ENCODE measurements at places on chromosomes 6 and 20.

GRCh38 chr6:45714741-45715507 lies 300.7 kb downstream of the CLIC5 start:
- peak; percentile 76 for DNase-seq

DNA sequence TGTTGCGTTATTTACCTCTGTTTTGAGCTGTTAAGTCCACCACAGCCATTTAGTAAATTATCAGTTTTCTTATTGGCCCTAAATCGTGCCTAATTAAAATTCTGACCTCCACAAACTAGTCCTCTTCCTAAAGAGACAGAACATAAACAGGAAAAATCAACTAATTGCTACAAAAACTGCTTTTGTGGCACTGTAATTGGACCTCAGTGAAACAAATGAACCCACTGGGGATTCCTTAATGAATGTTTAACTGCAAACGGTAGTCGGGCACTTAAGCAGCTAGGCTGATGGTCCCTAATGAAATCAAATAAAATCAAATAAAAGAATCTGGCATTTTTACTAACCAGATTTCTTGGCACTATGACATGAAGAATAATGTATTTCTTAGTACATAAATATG lies 513.4 kb upstream of the SLC35B3 start:
- no peak for DNase-seq

DNA sequence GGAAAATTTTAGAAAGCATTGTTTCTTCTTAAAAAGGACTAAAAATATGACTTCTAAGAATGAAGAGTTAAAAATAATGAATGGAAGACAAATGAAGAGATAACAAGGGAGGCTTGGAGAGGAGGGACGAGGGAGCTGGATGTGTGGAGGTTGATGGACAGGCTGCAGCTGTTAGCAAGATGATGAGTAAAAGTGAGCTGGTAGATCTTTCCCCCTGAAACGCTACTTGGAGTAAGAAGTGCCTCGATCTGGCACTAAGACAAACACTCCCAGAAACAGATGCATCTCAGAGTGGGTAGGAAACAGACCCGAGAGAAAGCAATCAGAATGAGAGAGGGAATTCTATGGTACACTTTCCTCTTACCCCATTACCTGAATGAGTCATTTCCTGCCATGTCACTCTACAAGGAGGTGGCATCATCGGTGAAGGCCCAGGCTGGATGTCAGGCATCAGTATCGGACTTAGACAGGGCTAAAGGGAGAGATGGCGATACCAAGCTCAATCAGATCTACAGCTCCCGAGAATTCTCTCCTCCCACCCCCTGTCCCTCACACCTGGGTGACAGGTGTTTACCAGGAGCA lies 154.1 kb upstream of the BMP2 start:
- DNase-seq = peak; percentile 44

DNA sequence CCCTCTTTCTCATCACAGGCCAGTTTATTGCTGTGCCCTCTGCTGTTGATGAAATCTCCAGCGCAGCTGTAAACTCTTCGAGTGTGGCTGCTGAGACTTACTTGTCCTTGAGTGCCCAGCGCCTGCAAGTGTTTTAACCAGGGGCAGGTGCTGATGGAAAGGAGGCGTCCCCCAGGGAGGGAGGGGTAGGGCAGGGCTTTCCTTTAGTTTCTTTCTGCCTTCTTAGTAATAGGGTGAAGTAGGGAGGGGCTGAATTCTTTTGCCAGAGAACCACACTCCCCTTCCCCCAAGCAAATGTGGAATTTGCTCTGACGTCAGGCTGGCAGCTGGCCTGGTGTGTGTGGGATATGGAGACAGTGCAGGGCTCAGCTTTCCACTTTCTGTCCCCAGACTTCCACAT lies 61.2 kb downstream of the IGF2R start:
- no peak for DNase-seq

DNA sequence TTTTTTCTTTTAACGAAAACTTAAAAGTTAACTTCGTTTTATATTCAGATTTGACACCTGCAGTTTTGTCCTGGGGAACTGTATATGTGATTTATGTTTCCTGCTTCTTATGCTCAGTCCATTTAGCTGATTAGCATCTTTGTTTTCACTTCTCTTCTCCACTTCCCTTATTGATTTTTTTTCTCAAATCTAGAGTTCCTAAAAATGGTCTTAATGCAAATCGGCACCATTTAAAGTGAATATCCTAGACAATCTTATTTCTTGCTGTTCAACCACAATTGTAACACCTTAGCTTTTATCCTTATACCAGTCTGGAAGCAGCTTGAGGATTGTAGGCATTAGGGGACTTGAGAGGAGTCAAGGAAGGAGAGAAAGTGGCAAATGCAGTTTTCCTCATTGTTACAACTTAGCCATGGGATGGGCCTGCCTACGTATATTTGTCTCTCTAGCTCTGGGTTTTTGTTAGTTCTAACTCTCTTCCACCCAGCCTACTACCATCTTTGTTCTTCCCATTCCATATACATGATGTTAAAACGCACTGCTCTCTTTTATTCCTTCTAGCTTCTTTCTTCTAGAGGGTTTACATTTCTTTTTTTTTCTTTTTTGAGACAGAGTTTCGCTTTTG lies 8.5 kb downstream of the QRSL1 start:
- DNase-seq = no peak

DNA sequence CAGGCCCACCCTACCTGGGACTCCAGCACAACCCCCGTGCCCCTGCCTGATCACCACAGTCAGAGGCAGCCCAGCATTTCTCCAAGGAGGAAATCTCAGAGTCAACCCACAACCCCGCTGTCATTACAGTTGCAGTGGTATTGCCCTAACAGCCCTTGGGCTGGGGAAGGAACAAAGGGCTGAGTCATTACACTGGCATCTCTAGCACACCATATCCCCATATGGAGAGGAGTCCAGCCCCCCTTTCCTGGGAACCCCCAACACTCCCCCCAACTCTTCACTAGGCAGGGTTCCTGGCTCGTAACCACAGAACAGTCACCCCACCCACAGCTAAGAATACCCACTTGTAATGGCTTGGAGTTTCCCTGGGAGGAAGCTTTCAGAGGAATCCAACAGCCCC lies 149.4 kb upstream of the OGFRL1 start:
- no peak for DNase-seq

- no peak for DNase-seq
These were observed 130.1 kb upstream of the MTHFD1L start for GRCh38 chr6:150735341-150735851.

All from DMS153 (cell line).